Fibroblast of skin of scalp (primary cell): ENCODE measurements at places on chromosomes 3 and 15.

GRCh38 chr15:85706779-85707518, 87.8 kb downstream of the KLHL25 start:
- peak; percentile 15 for DNase-seq

- no peak for DNase-seq
Observed at GRCh38 chr15:42996871-42997270, 76.3 kb upstream of the TTBK2 start.

- no peak for DNase-seq
Observed at GRCh38 chr15:78989701-78990240, 44.9 kb upstream of the CTSH start.

- DNase-seq, result peak; percentile 74
Observed at GRCh38 chr3:156693166-156693565, 18.8 kb downstream of the TIPARP start.

DNA sequence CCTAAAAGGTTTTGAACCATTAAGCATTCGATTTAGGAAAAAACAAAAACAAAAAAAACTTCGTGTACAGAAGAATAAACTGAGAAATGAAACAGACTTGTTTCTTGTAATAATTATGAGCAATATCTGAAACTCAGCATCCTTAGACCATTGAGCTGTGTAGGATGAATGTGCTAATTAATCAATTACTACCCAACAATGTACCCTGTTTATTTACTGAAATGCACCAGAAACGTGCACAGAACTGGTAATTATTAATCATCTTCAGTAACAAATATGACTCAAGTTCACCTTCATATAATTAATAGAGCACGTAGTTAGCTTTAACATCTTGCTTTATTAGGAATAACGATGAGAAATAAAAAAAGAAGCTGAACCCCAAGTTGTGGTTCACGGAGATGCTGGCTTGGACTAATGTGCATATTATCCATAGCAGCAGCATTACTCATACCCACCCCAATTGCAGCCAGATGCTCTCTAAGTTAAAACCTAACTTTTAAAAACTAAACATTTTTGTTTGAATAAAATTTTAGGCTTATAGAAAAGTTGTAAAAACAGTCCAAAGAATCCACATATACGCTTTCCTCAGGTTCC, 10.2 kb upstream of the C15orf61 start:
- peak; percentile 83 for DNase-seq

DNA sequence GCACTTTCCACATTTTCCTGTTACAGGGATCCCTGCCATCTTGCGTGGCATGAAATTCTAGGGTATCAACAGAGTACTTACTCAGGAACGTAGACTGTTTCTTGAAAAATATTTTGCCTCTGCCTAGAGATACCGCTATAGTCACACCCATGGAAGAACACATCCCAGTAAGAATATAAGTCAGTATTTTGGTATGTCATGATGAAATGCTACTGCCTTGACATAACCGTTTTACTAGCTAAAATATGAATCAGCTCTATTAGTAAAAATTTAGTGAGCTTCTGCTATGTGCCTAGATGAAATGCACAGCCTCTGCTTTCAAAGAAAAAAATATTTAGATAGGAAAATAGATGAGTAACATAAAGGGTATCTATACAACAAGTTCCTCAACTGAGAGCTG, 276.4 kb downstream of the TBC1D5 start:
- peak; percentile 42 for DNase-seq

GRCh38 chr3:21729888-21730459, 21.0 kb downstream of the ZNF385D start:
- peak; percentile 91 for DNase-seq

GRCh38 chr15:51830276-51830806, 888 bp downstream of the TMOD3 start:
- DNase-seq, result peak; percentile 40

GRCh38 chr15:90087454-90088154, 14.7 kb downstream of the IDH2 start:
- peak; percentile 35 for DNase-seq

DNA sequence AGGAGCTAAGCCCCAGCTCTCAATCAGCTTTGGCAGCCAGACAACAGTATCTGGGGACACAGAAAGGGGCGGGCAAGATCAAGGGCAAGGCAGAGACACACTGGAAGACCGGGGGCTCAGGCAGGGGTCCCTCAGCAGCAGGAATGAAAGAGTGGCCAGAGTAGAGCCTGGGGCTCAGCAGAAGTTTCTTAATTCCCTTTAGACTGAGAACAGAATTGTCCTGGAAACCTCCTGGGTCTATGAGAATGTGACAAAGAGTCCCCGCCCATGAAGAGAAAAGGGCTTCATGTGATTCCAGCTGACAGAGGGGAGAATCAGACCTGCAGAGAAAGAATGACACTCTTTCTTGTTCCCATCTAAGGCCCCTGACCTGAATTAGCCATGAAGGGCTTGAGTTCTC, 95.2 kb upstream of the CTNNB1 start:
- no peak for DNase-seq

DNA sequence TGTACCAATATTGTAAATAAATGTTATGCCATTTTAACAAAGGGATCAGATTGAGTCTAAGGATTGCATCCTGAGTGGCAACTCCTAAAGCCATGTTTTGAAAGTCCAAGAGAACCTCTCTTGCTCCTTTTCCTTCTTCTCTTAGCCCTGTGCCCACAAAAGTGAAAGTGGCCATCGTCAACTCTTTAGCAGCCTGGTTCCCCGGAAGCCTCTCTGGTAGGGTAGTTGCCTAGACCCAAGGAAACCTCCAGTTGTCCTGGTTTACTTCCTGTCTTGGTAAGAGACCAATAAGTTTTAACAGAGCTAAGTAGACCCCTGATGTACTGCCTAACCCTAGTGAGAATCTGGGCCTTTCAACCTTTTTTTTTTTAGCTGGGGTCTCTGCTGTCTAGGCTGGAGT, 10.2 kb upstream of the ITPKA start:
- no peak for DNase-seq

DNA sequence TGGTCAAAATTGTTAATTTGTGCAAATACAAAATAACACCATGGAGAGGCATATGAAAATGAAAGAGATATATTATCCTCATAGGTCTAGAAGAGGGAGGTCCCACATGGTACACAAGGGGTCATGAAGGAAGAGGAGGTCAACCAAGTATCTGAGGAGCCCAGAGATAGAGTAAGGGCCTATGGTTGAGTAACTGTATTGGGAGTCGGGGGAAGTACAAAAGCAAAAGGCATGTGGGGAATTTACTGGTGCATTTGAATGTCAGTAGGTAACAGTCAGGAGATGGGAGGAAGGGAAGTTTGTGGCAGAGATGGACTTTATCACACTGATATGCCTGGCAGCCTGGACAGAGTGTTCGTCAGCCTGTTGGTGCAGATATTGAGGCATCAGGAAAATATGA, 1113.7 kb downstream of the OTOL1 start:
- DNase-seq, result no peak

DNA sequence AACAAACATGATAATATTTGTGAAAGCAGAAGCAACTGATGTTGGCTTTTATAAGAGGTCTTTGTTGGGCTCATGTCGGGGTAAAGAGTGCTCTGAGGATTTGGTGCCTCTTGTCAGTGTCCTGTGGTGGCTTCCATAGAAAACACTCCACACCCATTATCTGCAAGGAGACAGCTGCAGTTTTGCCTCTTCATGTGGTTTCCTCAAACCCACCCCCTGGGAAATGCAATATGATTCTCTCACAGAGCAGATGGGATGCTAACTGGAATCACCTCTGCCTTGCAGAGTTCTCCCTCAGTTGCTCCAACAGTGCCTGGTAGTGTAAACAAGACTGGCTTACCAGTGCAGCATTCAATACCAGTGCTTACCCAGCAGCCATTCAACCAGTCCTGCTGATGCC, 771.4 kb upstream of the CFAP20DC start:
- DNase-seq, result no peak

DNA sequence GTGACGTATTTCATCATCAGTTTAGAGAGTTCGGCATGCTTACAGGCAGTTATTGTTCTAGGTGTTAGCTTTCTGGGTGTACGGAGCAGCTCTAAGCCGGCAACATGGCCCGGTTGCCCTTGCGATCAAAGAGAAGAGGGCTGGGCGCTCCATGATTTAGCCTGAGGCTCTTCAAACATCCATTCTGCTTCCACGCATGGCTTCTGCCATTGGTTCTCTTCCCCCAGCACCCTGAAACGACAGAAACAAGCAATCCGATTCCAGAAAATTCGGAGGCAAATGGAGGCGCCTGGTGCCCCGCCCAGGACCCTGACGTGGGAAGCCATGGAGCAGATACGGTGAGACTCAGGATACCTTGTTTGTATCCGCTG, 574 bp downstream of the NGRN start:
- DNase-seq, result peak; percentile 19

- DNase-seq, result no peak
Observed at GRCh38 chr3:13627681-13628080, 78.8 kb downstream of the FBLN2 start.

DNA sequence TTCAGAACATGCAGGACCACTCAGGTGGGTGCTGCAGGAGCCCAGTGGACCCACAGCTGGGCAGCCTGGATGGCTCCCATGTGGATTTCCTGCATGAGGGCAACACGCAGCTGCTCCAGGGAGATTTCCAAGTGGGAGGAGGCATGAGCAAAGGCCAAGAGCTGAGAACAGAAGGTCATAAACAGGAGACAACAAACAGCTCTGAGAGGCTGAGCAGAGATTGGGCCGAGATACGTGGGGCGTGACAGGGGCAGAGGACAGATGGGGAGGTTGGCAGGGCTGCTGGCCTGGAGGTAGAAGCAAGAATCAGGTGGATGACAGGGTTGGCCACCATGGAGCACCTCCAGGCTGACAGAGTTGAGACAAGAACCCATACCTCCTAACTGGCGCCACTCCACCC, 2.9 kb downstream of the PHGR1 start:
- DNase-seq, result no peak

DNA sequence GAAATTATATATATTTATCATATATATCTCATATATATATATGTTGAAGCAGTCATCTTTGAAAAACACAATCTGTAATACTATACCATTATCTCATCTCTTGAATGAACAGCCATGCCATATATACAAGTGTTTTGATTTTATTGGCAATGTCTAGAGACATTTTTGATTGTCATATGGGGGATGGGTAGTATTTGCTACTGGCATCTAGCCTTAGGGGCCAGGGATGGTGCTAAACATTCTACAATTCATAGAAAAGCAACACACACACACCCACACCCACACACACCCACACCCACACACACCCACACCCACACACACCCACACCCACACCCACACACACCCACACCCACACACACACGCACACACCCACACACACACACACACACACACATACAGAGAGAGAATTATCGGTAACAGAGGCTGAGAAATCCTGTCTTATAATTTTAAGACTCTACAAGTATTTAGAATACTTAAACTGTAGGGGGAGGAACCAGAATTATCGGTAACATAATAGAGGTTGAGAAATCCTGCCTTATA, 11.1 kb upstream of the PIK3R4 start:
- no peak for DNase-seq

GRCh38 chr3:144167634-144168033, 196.0 kb downstream of the DIPK2A start:
- no peak for DNase-seq

DNA sequence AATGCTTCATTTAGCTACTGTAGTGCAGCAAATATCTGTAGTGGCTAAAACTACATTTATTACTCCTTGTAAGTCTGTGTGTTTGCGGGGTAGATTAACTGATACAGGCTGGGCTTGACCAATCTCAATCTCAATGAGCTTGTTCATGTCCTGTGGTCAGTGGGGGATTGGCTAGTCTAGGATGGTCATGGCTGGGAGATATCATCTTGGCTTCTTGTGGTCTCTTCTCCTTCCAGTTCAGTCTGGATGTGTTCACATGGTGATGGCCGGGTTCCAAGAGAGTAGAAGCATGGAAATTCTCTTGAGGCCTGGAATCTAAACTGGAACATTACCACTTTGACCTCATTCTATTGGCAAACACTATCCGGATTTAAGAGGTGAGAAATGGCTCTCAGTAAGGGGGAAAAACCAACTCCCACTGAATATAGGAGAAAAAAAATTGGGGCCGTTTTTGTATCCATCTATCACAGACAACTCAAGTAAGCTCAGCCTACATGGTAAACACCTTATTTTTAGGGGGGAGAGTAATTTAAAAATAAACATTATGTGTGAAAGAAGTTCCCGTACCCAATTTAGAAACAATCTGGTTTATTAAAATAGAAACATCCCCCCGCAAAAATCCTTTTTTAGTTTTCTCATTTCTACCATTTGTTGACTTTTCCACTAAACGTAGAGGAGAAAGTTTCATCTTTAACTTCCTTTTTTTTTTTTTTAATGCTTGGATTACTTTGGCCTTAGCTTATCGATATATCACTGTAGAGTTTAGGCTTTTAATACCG, 284.9 kb upstream of the TBC1D5 start:
- peak; percentile 51 for DNase-seq

DNA sequence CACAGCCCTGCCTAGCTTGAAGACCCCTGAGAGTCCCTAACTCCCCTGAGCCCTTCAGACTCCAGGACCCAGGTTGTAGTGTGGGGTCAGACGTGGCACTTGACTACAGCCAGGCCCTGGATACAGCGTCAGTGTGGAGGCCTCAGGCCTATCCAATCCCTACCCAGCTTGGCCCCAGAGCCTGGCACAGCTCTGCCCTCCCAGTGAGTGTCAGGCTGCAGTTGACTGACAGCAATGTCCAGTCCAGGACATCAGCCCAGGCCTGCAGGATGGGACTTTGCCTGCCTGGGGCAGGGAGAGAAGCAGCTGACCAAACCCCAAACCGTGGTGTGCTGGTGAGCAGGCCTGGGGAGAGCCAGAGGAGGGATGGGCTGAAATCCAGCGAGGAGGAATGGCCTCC, 27.3 kb downstream of the KLF13 start:
- no peak for DNase-seq

DNA sequence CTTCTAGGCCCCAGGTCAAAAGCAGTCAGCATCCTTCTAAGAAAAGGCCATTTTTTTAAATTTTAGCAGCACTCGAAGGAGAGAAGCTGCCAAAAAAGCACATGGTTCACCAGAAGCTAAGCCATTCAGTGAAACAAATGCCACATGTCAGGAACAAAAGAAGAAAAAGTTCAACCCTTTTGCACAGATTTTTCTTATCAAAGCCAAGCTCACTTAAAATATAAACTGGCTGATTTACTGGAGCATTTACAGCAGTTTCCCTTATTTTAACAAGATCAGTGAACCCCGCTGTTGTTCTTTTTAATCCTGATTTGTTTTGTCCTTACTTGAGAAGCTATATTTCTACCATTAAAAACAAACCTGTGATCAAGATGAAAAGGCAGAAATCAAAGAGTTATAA, 46.5 kb upstream of the SYNPR start:
- DNase-seq, result no peak

DNA sequence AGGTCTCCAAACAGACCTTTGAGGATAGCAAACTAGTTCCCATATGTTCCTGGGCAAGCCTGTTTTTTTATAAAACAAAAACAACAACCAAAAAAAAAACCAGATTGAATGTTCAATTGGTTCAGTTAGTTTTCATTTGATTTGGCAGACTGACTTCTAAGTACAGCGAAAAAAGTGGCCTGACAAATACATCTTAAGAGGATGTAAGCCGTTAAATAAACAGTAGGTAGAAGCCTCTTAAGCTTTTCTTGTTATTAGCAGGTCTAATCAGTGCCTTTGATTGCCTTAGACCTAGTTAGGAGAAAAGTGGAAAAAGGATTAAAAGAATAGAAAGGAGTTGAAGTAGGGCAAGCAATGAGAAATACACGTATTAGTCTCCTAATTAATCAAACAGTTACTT, 13.2 kb downstream of the TSC22D2 start:
- no peak for DNase-seq
